GM04504 (cell line): ENCODE measurements at places on chromosomes 13 and 19.

DNA sequence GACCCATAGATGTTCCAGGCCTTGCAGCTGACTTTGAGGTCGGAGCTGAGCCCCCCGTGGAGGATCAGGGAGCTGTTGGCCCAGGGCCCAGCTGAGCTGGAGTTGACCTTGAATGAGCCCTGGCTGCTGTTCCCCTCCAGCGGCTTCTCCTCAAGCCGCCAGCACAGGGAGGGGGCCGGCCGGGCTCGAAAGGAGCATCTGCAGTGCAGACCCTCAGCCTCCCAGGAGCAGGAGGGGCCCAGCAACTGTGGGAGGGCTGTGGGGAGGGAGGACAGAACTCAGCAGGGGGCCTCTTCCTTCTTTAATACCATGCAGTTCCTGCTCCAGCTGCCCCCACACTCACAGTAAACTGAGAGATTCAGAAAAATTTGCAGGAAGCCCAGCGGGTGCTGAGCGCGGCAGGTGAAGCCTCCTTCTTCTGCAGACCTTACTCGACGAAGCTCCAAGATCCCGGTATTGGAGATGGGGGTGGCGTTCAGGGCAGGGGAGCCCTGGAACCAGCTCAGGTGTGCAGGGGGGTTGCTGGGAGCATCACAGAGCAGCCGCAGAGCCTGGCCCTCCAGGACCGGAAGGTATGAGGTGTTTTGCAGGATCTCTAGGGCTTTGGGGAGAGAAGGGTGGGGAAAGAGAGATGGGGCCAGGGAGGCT, 2.6 kb downstream of the SIGLEC5 start:
- DNase-seq: no peak

GRCh38 chr13:110263888-110264287, 43.1 kb downstream of the COL4A1 start:
- no peak for DNase-seq

GRCh38 chr19:512547-513365, 5.5 kb downstream of the TPGS1 start:
- DNase-seq: no peak

GRCh38 chr19:47469363-47469700, 2.4 kb downstream of the SLC8A2 start:
- DNase-seq: no peak

GRCh38 chr19:41111750-41112295, 2.4 kb upstream of the CYP2F1 start:
- DNase-seq: no peak

DNA sequence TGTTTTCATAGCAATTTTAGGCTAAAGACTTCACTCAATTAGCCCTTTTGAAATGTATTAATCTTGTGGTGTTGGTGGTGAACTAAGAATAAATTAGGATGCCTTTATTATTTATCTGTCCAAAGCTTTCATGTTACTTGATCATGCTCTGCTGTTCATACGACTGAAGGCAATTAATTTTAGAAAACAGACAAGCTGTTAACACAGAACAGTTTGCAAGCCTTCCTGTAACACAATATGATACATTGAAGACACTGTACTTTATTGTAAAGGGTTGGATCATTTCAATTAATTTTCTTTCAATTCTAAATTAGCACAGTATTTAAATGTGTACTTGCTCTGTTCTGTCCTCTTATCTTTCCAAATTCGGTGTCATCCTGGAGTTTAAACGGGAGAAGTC, 794.3 kb upstream of the MIR17HG start:
- no peak for DNase-seq

DNA sequence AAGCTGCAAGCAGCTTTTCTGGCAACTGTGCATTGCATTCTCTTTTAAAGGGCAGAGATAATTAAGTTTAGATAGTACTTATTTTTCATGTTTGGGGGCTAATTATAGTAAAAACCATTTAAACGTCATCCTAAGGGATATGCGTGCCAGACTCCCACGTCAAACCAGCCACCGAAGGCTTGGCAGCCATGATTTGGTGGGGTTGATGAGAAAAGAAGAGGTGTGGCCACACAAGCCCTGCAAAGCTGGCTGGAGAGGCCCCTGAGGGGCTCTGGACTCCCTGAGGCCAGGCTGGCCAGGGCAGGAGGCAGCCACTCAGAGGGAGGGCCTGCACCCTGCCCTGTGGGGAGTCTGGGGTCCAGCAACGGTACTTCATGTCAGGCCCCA, 17.5 kb downstream of the PEPD start:
- no peak for DNase-seq

- peak; percentile 45 for DNase-seq
Measured at GRCh38 chr19:44643605-44644401, at the start of gene PVR. PVR (plus strand) TSS chr19:44643910; CDS start chr19:44644097, 187 bp downstream.

GRCh38 chr13:105058517-105058916, 1476.9 kb downstream of the EFNB2 start:
- no peak for DNase-seq

DNA sequence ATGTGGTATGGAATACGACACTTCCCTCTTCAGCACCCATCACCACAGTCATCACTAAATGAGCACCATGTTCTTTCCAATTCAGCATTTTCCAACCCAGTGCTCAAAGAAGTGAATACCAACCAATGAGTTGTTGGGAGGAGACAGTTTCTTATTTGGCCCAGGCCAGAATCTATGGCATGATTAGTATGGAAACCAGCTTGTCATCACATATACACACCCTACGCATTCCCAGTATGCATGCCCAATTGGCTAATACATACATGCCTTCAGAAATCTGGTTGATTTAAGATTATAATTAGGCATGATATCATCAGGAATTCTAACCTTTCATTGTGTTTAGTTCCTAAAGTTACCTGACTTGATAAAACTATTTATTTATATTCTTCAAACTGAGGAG, 430.0 kb downstream of the DIAPH3 start:
- no peak for DNase-seq

- DNase-seq: no peak
Measured at GRCh38 chr13:45042539-45042938, 53.2 kb downstream of the GPALPP1 start.

- DNase-seq: peak; percentile 43
Measured at GRCh38 chr19:41951686-41952172, 7.4 kb downstream of the RABAC1 start.

DNA sequence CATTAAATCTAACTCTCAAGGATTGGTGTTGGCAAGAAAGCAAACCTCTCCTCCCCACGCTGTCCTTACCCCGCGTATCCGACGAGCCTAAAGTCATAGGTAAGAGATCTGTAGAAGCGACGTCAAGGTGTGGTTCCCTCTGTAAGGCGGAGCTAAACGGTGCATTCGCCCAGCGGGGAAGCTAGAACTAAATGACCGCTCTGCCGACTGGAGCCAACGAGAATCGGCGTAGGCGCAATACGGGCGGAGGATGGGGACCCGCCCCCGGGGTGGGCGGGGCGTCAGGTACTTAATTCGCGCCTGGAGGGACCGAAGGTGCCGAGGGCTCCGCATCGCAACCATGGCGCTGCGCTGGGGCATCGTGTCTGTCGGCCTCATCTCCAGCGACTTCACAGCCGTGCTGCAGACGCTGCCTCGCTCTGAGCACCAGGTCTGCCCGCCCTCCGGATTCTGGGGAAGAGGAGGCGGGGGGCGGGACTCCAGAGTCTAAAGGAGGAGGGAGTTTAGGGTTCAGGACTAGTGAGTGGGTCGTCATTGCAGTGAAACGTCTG, at the start of gene DHDH:
DHDH (plus strand) TSS at position 318 of the 551 bp plus-strand sequence; CDS start at position 341, 23 bp downstream.
- no peak for DNase-seq

DNA sequence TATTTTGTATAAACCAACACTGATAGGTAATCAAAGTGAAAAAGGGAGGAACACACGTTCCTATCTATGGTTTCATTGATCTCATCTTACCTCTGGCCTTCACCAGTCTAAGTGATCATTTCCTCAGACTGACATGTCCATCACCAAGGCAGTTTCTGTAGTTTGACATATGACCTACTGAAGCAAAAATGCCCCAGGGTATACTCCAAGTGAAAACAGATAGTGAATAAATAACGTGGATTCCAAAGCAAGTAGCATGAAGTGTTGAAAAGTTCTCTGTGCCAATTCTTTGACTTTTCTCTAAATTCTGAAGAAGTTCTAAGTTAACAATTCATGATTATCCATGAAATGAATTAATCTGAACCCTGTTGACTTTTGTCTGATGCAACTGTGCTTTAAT, 334.2 kb upstream of the SGCG start:
- DNase-seq: no peak

GRCh38 chr19:53041366-53041765, 3.2 kb upstream of the ERVV-2 start:
- DNase-seq: no peak

- DNase-seq: no peak
Measured at GRCh38 chr13:51278426-51279130, 56.4 kb downstream of the FAM124A start.

- no peak for DNase-seq
Measured at GRCh38 chr19:49474542-49474924, 518 bp downstream of the FLT3LG start.

DNA sequence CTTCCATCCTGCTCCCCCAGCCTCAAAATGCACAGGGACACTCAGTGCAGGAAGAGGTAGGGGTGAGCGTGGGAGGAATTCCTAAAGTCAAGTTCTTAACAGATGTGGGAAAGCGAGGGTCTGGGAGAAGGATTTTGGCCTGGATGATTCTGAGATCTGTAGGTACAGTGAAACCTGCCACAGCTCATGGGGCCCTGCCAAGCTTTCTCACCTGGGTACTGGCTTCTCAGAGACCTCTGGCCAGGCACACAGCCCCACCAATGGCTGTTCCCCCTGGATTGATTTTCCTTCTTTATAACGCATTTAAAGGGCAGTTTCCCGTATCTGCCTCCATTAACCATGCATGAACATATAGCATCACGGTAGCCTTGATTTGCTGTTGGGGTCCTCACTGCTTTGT, 47.0 kb upstream of the GSX1 start:
- no peak for DNase-seq

DNA sequence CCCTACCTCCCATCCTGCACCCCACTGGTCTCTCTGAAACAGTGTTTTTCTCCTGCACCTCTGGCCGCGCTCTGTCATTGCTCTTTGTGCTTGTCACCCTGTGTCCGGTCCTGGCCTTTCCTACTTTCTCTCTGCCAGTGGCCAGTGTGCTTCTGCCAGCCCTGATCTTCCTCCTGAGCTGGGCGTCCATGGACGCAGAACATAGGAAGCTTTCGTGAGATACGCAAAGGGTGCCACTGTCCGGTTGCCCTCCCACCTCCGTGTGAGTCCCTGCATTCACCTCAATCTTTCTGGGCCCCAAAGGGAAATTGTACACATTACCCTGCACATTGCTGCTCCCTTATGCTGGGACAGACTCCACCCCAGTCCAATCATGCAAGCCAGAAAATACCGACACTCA, 105.7 kb upstream of the SOX1 start:
- DNase-seq: no peak

DNA sequence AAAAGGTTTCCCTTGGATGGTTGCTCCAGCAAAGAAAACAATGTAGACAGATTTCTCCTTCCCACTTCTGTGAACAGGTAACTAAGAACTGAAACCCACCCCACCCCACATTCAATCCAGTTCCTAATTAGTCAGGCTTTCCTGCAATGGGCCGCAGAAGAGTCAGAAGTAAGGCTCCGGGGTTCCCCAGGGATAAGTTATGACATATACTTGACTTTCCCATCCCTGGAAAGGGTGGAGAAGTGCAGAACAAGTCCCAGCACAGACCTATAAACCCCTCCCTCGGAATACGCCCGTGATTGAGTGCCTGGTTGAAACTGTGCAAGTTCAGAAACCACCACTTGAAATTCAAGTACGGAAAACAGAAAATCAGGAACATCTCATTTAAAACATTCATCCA, 24.9 kb downstream of the RCBTB2 start:
- no peak for DNase-seq
